ENCODE measurements at places on chromosomes 5 and 9.

GRCh38 chr9:138059196-138059595 lies 181.6 kb downstream of the CACNA1B start:
- DNase-seq: no peak

GRCh38 chr5:111887706-111888105 lies 130.7 kb upstream of the NREP start:
- no peak for DNase-seq

DNA sequence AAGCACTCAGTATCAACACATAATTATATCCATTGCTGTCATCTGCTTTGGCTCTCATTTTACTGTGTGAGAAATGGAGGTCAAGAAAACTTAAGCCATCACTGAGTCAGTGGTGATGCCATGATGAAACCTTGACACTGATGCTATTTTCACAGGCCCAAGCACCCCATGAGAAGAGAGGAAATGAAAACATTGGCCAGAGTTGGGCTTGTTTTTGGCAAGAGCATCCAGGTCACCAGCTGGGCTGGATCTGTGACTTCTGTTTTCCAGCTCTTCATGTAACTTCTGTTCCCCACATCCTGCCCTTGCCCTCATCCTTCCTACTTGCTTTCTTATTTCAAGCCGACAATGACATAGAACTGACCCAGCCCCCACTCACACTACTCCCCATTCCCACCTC lies 10.0 kb downstream of the LCP2 start:
- no peak for DNase-seq

DNA sequence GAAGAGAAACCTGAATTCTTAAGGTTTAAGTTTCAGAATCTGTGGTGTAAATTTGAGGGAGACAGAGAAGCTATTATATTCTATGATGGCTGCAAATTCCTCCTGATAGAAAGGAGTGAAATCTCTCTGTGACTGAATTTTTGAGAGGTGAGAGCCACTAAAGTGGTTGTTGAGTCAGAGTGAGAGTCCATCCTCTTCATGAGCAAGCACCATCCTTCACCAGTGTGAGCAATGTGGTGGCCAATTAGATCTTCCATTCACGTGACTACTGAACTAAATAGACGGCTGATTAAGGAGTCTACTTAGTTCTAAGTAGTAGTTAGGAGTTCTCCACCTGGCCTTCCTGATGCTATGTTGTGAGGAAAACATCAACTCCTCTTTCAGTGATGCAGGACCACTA lies 147.8 kb upstream of the CCNH start:
- no peak for DNase-seq

DNA sequence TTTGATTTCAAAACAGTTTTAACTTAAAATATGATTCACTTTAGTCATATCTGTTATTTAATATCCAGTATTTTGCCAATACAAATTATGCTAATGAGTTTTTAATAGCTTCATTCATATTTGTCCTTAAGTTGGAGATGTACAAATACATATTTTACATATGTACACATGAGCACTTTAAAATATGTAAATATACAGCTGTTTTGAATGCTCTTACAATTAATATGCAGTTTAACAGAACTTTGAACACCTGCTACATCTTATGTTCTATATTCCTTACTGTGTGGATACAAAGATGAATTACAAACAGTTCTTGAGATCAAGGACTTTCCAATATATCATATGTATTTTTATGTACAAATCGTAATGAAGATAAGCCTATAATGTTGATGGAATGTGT lies 74.0 kb downstream of the CHSY3 start:
- no peak for DNase-seq

GRCh38 chr9:16721972-16722371 lies 148.5 kb downstream of the BNC2 start:
- no peak for DNase-seq

DNA sequence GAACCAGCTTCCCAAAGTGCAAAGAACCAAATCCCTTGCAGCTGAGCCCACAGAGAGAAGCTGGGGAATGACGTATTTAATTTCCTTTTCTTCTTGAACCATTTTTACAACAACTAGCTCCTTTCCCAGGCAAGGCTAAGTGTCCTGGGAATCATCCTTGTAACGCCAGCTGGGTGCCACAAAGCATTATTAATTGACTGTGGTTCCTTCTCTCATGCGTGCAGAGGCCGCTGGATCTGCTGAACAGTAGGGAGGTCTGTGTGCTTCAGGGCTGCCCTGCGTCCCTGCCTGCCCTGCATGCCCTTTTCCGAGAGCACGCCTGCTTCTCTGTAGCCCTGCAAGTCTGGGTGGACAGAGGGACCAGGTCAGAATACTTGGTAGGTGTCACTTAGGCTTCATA lies 124.1 kb upstream of the OTULINL start:
- DNase-seq: no peak

- no peak for DNase-seq
These were observed 74.4 kb downstream of the LHFPL2 start for GRCh38 chr5:78574131-78574673.

GRCh38 chr9:8365029-8365428 lies 565.5 kb upstream of the DMAC1 start:
- DNase-seq: no peak

- DNase-seq: no peak
These were observed 61.1 kb upstream of the ARAP3 start for GRCh38 chr5:141742866-141743851.

DNA sequence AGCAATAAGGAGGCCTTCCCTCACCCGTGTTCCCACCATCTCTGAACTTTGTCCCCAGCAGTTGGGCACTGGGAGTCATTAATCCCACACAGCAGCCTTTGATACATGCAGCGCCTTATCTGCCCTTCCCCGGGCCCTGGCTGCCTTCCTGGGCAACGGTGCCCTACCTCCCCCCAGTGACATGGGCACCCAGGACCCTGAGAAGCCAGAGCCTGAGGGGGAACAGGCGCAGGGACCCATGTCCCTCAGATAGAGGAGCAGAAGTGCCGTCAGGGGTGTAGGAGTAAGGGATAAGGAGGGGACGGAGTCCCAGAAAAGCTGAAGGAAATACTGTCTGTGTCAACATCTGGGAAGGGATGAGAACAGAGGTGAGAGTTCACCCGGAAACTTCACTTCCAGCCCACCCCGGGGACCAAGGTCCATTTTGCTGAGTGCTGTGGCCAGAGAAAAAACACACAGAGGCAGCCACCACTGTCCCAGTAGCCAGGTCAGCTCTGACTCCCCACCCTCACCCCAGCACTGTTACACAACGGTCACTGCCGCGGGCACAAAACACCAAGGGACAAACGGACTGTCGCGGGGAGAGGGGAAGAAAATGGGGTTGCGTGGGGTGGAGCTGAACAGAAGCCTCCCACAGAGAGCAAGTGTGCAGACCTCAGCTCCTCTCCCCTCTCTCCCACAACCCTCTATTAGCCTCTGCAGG lies 3.8 kb downstream of the PCDH1 start:
- no peak for DNase-seq

- DNase-seq: no peak
These were observed 51.1 kb downstream of the GCNT1 start for GRCh38 chr9:76510041-76510440.

DNA sequence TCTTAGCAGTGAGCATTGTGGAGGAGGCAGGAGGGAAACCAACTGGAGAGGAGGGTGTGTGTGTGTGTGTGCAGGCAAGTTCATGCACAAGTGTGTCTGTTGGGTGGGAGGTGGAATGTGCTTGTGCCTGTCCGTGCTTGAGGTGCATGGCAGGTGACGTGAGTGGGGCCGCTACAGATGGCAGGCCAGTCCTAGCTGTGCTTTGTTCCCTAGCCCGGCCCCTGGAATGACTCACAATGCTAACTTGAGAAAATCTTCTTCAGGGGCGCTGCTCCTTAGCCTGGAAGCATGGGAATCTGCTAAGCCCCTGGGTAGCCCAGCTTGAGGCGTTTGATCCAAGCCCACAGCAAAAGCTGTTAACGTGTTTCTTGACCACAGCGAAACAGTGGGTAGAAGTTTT lies 25.0 kb upstream of the DMRT2 start:
- no peak for DNase-seq

GRCh38 chr5:72860499-72860898 lies 44.0 kb downstream of the TNPO1 start:
- DNase-seq: no peak

DNA sequence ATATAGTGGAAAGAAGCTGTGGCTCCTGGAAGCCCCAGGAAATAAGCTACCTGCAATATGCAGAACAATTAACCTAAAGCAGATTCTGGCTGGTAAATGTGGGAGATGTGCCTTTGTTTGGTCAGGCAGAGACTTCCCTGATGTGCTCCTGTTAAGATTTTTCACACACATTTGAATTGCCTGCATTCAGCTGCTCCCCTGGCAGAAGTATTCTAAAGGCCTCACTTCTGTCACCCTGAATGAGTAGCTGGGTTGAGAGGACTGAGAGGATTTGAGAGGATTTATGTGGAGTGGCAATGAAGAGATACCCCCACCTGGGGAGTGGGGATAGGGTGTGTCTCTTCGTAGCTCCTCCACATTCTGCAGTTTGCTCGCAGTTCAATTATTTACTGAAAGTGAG lies 130.5 kb downstream of the ST8SIA4 start:
- no peak for DNase-seq

- no peak for DNase-seq
These were observed 60.3 kb downstream of the TENT4A start for GRCh38 chr5:6773342-6774035.

DNA sequence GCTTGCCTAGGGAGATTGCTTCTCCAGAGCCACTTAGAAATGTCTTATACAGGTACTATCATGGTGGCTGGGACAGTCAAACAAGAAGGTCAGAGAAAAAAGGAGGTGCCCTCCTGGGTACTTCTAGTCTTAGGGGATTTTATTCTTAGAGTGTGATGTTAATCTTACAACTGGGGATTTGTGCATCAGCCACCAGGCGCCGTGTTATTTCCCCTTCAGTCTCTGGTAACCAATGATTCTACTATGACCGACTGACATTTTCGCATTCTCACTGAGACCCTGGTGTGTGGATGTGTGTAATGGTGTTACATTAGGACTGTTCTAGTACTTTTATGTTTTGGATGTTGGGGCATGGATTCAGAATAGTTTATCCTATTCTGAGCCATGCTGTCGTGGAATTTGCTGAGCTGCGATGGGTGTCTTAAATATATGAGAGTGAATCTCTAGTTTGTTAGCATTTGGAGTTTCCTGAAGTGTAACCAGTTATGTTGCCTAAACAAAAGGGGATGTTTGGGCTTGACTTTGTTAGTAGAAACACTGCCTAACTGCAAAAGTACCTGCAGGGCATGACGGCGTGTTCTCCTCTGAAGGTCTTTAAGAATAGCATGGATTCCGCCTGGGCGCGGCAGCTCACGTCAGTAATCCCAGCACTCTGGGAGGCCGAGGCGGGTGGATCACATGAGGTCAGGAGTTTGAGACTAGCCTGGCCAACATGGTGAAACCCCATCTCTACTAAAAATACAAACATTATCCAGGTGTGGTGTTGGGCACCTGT lies 175.2 kb upstream of the DAP start:
- no peak for DNase-seq

- no peak for DNase-seq
These were observed 109.5 kb upstream of the CD180 start for GRCh38 chr5:67305913-67306710.

DNA sequence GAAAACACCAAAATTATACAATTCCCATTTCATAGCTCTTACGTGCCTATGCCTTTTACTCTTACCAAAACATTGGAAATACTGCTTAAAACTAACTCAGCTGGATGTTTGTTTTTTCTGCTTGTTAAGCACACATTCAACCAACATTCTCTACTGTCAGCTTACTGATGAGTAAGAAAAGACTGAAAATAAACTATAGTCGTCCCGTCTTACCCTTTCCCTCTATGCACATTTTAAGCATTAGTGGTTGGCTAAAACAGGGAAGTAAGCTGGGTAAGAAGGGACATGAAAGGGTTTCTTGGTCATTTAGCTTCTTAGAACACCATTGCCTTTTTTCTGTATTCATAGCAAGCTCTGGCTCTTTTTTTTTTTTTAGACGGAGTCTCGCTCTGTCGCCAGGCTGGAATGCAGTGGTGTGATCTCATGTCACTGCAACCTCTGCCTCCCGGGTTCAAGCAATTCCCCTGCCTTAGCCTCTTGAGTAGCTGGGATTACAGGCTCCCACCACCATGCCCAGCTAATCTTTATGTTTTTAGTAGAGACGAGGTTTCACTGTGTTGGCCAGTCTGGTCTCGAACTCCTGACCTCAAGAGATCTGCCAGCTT lies 232.1 kb upstream of the PCSK5 start:
- DNase-seq: no peak

- no peak for DNase-seq
These were observed 217.0 kb downstream of the GOLPH3 start for GRCh38 chr5:31957151-31957550.

DNA sequence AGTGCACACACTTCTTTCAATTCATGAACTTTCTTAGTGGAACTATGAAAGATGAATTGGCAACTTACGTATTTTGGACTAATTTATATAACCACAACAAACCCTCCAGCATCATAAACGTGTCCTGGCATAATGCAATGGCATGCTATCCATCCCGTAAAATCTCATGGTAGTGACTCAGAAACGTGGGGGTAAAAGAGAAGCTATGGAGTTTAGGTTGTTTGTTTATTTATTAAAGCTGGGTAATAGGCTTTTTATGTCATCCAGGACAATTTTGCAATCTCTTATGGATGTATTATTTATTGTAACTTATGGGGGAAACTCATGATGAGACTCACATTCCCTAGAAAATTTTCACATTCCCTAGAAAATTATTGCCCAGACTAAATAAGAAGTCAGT lies 106.3 kb downstream of the GDA start:
- no peak for DNase-seq

DNA sequence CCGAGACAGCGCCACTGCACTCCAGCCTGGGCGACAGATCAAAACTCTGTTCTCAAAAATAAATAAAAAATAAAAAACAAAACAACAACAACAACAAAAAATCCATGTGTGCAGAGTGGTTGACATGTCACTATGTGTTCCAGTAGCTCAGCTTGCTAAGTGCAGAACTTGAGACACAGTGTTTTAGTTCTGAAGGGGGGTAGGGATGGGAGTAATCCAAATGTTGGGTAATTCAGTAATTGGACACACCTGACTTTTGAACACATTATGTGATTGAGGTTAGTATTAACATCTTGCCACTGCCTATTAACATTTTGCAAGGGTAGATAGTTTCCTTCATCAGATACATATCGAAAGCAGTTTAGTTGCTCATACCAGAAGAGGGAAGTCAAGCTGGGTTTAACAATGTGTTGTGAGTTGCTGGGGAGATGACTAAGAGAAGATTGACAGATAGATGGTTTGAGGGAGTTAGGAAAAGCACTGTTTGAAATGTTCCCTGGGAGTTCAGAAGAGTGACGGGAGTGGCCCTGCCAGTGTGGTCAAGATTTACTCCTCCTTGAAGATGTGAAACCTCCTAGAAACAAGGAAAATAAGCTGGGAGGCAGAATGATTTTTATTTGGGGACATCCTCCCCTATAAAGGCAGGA lies 928 bp downstream of the HACD4 start:
- no peak for DNase-seq
